ENCODE measurements at places on chromosomes 4 and X.

DNA sequence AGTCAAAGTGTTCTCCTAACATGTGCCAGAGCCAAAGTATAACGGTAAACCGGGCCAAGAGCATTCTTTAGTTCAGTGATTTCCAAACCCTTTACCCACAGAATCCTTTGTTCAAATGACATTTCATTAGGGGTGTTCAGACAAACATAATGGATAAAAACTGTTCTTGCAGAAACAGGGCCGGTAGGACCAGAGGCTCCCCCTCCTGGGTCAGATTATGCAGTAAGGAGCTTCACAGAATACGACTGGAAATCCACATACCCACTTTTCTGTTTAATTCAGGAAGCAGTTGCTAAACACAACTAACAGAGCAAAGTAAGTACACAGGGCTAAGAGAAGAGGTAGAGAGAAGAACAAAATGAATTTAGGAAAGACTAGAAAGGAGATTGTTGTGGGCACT lies 46.6 kb upstream of the TMEM184C start:
- no peak for DNase-seq

DNA sequence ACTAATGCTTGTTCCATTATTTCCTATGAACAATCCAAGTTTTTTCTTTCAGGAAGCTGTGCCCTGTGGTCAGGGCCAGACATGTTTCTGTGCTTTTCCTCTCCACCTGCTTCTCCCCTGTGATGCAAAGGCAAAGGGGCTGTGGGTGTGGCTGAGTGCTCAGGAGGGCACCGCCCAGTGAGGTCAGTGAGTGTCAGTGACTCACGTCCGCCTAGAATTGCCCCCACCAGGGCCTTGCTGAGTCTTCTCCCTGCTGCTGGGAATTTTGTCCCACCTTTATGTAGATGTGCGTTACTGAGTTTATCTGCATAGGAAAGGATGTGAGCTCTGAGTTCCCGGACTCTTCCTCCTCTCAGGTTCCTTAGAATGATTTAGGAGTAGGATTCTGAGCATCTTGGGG lies 283.2 kb downstream of the DCHS2 start:
- DNase-seq, result no peak

- no peak for DNase-seq
These were observed 147.3 kb downstream of the CORIN start for GRCh38 chr4:47690611-47691010.

GRCh38 chr4:24655971-24656370 lies 71.6 kb upstream of the DHX15 start:
- DNase-seq, result no peak

DNA sequence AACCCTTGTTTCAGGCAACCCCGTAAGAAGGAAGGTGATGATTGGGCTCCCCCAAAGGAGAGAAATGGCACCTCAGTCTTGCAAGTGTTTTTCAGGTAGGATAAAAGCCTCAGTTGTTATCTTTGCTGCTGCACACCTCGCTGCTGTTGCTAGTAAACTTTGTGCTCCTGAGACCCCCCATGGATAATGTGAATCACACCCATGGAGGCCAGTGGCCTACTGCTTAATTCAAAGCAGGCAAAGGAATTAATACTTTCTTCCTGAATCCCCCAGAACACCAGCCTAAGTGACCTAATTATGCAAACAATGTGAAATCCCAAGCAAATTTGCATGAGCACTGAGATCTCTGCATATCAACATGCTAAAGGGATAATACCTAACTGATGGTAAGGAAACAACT lies 337.5 kb downstream of the GRIA2 start:
- DNase-seq, result no peak

DNA sequence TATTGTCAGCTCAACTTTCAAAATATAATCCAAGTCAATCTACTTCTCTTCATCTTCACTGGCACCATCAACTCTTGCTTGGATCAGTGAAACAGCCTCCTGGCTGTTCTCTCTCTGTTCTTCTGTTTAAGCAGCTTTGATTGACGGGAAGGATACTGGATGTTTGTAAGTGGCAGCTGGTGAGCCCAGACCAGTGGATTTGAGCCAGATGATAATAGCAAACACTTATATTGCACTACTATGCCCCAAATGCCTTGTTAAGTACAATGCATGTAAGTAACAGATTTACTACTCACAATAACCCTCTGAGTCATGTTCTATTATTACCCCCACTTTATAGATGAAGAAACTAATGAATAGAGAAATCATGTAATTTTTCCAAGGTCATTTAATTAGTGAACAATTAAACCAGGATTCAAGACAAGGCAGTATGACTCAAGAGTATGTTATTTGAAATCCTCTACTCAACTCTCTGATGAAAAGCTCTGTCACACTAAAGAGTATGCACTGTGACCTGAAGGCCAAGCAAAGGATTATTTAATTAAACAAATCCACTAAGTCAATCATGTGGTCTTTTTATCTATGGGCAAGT lies 44.8 kb downstream of the SPANXN3 start:
- no peak for DNase-seq

DNA sequence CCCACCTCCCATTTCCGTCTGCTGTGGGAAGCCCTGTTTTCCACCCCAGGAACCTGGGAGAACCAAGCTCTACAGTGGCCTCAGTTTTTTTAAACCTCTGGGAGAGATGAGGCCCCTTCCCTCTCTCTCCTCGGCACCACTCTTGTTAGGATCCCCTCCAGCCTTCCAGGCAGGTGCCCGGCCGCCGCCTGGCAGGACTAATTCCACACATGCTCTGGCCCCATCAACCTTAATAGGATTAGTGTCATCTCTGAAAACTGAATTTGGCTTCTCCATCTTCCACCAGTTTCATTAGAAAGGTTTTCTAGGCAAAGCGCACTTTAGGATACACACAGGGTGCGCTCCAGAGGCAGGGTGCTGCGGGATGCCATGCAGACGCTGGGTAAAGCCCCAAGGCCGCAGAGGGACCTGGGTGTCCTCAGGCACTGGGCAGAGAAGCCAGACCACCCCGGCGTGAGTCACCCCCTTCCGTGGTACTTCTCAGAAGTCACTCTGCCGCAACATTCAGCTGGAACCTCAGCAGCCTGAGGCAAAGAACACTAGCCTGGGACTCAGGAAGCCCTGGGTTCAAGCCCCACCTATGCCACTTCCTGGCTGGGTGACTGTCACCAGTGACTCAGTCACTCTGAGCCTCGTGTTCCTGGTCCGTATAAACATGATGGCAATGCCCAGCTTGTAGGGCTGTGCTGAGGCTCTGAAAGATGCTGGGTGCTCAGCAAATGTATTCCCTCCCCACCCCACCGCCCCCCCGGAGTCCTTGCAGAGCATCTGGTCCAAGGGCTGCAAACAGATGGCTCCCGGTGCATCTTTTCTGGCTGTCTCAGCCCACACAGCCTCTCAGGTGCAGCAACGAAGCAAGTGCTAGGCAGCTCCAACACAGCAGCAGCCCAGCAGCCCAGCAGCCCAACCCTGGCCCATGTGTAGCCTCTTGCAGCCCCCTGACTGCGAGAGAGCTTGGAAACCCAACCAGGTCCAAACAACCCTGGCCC lies 29.1 kb downstream of the PPP2R2C start:
- no peak for DNase-seq

DNA sequence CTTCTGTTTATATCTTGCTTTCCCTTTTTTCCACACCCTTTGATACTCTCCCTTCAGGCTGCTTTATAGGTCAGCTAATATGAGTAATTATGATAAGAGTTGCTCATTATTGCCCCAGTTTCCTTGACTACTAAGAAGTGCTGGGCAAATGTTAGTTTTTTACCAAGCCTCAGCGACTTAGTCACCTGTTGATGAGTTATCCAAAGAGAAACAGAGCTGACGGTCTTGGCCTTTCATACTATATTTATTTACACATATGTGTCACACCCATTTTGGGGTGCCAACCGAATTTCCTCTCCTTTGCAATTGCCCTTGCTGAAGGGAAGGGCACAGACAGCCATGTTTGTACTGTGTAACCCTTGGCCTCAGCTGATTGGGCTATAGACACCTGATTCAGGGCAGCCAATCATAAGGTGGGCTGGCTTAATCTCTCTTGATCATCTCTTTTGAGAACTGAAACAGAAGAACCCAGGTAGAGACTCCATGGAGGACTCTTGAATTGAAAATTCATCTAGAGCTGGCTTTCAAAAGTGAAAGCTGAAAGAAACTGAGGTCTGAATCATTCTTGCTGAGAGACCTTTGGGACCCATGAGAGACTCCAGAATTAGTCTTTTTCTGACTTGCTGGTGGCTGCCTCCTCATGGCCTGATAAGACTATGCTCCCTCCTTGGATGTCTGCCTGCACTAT lies 111.7 kb upstream of the RPS6KA3 start:
- no peak for DNase-seq

DNA sequence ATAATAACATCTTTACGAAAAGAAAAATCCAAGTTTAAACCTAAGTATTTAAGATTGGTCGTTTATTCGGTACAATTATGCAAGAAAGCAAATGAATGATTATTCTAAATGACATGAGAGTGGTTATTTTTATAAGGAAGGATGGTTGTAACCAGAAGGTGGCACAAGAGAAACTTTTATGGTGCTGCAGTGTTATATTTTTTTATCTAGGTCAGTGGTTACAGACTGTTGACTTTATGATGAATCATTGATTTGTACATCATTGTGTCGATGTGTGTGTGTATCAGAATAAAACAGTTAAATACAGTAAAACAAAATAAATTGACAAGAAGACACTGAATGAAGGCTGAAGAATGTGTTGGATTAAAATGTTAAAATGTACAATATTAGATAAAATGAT lies 9.8 kb downstream of the DCAF8L2 start:
- no peak for DNase-seq

GRCh38 chr4:114386637-114387233 lies 211.9 kb upstream of the UGT8 start:
- DNase-seq, result no peak

GRCh38 chr4:2827071-2827873 lies 16.4 kb upstream of the ADD1 start:
- DNase-seq, result no peak

DNA sequence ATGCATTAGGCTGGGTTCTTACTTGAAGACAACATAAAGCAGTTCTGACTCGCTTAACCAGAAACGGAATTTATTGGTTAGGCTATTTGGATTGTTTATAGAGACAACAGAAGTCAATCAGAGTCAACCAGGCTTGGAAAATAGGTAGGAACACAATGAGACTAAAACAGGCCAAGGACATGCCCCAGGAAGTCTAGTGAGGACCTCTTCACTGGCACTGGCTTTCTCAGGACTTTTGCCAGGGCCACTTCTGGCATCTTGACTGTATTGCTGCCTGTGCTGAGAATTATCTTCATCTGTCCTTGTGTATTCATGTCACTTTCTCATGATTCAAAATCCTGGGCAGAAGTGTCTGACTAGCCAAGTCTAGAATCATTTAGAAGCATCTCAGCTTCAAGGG lies 19.6 kb downstream of the PGAM4 start:
- no peak for DNase-seq

- no peak for DNase-seq
These were observed 121.5 kb downstream of the ANK2 start for GRCh38 chr4:113170805-113171468.

DNA sequence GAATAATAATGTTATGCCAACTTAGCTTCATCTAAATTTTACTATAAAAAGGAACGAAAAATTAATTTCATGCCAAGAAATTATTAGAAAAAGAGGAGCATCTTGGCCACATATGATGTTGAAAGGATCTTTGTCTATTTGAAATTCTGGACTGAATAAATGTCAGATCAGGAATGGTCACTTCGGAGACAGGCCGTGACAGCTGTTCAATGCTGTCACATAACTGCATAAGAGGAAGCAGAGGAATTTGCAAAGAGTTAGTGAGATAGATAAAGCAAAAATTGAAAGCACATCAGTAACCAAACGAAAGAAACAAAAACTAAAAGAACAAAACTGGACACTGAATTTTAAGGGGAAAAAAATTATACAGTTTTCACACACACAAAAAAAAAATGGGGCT lies 100.9 kb downstream of the GASK1B start:
- DNase-seq, result no peak

- no peak for DNase-seq
These were observed 557.7 kb upstream of the TENM3 start for GRCh38 chr4:181685461-181685860.

- DNase-seq, result no peak
These were observed 16.9 kb upstream of the TMEM271 start for GRCh38 chr4:592825-593520.

DNA sequence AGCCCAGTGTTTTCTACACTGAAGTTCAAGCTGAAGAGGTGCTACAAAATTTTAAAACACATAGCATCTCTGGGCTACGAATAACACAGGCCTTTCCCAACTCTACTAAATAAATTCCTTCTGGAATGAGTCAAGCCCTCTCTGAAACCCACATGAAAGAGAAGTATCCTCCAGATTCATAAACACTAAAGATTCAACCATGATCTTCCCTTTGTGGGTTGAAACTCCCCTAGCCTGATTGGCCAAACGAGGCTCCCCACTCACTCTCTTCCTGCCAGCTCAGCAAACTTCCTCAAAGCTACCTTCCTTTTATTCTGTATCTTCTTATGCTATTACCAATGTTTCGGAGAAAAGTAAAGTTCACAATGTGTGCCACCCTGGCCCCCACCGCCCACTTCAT lies 95.4 kb downstream of the NKX6-1 start:
- DNase-seq, result no peak

- DNase-seq, result no peak
These were observed 2.1 kb upstream of the CLCN3 start for GRCh38 chr4:169618286-169618685.

- no peak for DNase-seq
These were observed at the start of gene PDCL2 for GRCh38 chr4:55592014-55592413. Gene PDCL2, minus strand, starts transcription at chr4:55592245. Its CDS starts 136 bp downstream, at chr4:55592109.

GRCh38 chr4:118345813-118346212 lies 7.0 kb downstream of the PRSS12 start:
- no peak for DNase-seq

- no peak for DNase-seq
These were observed 3.9 kb upstream of the TRIM60 start for GRCh38 chr4:165027762-165028402.

DNA sequence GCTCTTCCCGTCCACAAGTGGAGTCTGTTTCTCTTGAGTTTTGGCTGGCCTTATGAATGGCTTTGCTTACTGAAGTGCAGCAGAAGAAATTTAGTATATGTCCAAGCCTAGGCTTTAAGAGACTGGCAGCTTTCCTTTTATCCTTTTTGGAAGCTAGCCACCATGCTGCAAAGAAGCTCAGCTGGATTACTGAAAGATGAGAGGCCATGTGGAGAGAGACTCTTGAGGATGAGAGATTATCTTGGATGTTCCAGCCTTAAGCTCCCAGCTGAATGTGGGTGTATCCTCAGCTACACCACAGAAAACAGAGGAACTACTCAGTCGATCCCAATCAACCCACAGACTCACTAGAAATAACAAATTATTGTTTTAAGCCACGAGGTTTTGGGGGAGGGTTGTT lies 12.5 kb downstream of the CCNG2 start:
- DNase-seq, result no peak

DNA sequence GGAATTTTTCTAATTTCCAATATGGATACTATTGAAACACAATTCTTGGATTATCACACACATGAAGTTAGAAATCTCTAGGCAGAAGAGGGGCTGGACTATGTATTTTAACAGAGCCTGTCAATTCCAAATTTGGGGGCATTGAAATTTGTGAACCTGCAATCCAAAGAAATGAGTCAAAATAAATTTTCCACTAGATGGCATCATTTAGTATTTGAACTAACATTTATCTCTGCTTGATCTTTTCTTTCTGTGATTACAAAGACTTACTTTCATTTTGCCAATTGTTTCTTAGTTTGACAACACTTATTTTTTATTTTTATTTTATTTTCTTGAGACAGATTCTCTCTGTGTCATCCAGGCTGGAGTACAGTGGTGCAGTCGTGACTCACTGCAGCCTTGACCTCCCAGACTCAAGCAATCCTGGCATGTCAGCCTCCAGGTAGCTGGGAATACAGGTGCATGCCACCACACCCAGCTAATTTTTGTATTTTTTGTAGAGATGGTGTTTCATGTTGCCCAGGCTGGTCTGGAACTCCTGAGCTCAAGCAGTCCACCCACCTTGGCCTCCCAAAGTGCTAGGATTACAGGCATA lies 2.7 kb upstream of the PYURF start:
- no peak for DNase-seq
